ENCODE measurements at places on chromosomes 7 and 10.

- DNase-seq, result no peak
These were observed 150.5 kb upstream of the IGFBP3 start for GRCh38 chr7:46071601-46072000.

GRCh38 chr10:113007343-113007771, 57.3 kb downstream of the TCF7L2 start:
- peak; percentile 24 for DNase-seq

- no peak for DNase-seq
These were observed 28.3 kb downstream of the PARP12 start for GRCh38 chr7:140034421-140034820.

GRCh38 chr10:34587002-34587679, 228.0 kb downstream of the PARD3 start:
- DNase-seq, result no peak

- DNase-seq, result no peak
These were observed 3.3 kb upstream of the MTERF1 start for GRCh38 chr7:91883676-91884362.

GRCh38 chr7:44155191-44156185, 14.4 kb upstream of the MYL7 start:
- no peak for DNase-seq

DNA sequence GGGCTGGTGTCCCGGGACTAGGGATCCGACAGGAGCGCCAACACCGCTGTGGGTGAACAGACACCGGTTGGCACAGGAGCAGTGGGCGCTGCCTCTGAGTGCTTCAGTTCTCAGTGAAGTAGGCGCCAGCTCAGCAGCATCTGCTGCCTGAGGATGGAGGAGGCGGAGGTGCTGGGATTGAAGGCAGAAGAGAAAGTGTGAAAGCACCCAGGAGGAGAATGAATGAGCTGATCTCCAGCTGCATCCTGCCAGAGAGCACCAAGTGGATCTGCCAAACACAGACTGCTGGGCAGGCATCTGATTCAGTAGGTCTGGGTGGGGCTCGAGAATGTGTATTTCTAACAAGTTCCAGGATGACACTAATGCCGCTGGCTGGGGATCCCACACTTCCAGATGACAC, 74.5 kb downstream of the LANCL2 start:
- DNase-seq, result no peak

- DNase-seq, result no peak
These were observed 135.2 kb downstream of the ADAM12 start for GRCh38 chr10:126252884-126253610.

GRCh38 chr7:932651-932975, 21.9 kb downstream of the ADAP1 start:
- DNase-seq, result no peak

GRCh38 chr7:36781011-36781738, 56.9 kb upstream of the AOAH start:
- no peak for DNase-seq

- DNase-seq, result no peak
These were observed 921.7 kb upstream of the KCND2 start for GRCh38 chr7:119351320-119351719.

DNA sequence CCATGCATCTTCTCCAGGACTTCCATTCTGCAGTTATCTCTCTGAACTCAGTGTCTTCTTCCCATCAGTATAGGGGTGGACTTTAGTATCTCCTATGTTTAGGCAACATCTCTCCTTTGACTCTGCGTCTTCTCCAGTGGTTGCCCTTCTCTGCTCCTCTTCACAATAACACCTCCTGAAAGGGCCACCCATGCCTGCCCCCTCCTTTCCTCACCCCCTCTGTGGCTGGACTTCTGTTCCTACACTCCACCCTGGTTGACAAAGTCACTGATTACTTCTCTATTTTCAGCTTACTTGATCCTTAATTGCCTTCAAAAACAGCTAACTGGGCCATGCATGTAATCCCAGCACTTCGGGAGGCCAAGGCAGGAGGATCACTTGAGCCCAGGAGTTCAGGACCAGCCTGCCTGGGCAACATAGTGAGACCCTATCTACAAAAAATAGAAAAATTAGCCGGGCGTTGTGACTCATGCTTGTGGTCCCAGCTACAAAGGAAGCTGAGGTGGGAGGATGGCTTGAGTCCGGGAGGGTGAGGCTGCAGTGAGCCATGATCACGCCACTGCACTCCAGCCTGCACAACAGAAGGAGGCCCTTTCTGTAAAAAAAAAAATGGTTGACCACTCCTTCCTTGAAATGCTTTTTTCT, 13.7 kb downstream of the SRGN start:
- DNase-seq, result peak; percentile 27
